AG09309 (cell line): ENCODE measurements at places on chromosomes 3 and 15.

DNA sequence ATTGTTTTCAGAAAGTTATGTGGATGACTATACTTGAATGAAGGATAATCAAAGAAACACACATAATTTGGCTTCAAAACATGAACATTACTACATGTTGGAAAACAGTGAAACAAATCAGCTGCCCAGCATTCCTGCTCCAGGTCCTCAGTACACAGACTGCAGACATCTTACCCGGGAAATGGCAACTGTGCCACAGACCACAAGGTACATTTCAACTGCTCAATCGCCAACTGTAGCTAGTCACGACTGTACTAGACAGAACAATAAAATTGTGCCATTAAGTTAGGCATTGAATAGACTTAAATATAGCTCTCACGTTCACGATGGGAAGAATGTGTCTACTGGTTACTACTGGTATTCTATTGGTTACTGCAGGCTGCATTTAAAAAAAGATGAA is 5.0 kb downstream of the NAA50 start:
- DNase-seq, result no peak

DNA sequence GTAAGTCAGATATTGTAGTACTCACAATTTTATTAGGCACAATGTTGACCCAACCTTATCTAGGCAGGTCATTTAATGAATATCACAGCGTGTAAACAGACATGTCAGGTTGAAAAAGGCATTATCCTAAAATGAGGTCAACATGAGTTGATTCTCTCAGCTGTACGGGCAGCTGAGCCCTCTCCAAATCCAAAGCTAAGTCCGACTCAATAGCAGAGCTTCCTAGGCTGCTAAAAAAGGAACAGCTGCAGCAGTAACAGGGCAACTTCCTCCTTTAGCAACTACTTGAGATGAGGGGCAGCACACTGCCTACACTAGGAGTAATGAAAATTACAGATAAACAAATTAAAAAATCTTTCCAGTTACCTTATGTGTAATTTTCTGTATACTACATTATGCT is 189.2 kb downstream of the CADM2 start:
- DNase-seq, result no peak

DNA sequence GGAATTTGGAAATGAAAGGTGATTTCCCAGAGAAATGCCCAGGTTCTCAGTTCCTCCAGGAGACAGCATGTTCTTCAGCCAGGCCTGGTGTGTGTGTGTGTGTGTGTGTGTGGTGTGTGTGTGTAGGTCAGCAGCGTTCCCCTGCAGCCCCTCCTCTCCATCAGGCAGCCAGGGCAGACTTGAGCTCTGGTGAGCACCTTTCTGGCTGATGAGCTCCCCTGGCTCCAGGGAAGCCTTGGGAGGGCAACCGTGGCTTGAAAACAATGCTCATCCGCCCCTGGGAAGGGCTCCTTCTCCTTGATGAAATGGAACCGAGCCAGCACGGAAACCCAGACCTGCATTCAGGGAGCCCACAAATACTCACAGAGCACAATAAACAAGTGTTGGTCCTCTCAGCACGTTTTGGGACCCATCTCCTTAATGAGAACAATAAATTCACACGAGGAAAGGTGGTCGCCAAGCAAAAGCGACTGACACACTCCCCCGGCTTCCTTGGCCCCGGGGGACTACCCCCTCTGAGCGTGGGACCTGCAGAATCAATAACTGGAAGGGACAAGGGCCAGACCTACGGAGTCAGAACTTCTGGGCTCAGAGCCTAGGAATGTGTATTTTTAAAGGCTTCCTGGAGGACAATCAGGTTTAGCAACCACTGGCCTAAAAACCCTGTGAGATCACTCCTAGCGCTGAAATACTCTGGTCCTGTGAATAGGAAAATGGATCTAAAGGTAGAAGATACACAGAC is 38.6 kb upstream of the HES1 start:
- DNase-seq, result no peak

- DNase-seq, result no peak
Observed at GRCh38 chr3:48267782-48268181, 26.9 kb downstream of the ZNF589 start.

- DNase-seq, result no peak
Observed at GRCh38 chr3:7015683-7016440, 154.9 kb downstream of the GRM7 start.

DNA sequence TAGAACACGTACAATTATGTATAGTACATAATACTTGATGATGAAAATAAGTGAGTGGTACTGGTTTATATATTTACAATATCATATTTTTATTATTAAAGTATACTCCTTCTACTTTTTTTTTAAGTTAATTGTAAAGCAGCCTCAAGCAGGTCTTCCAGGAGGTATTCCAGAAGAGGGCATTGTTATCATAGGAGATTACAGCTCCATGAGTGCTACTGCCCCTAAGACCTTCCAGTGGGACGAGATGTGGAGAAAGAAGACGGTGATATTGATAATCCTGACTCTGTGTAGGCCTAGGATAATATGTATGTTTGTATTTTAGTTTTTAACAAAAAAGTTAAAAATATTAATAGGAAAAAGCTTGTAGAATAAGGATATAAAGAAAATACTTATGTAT is 40.3 kb upstream of the SCN5A start:
- DNase-seq, result no peak

- no peak for DNase-seq
Observed at GRCh38 chr3:46860017-46860809, 3.0 kb downstream of the MYL3 start.

GRCh38 chr3:11929531-11929930 is 74.7 kb upstream of the SYN2 start:
- DNase-seq, result no peak

GRCh38 chr3:45387171-45387570 is 1.2 kb upstream of the LARS2 start:
- no peak for DNase-seq

- no peak for DNase-seq
Observed at GRCh38 chr15:74609938-74610301, 5.7 kb upstream of the CLK3 start.

DNA sequence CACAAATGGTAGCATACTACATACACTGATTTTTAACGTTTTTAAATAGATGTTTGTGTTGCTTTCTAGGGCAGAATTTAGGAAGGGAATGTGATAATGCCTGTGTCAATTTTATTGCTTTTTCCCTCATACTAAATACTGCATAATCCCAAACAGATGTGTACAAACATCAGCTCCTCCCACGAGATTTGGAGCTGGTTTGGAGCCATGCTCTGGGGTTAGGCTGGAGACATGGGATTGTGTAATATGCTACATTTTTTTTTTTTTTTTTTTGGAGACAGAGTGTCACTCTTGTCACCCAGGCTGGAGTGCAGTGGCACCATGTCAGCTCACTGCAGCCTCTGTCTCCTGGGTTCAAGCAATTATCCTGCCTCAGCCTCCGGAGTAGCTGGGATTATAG is 80.1 kb downstream of the EBLN2 start:
- peak; percentile 11 for DNase-seq

- peak; percentile 48 for DNase-seq
Observed at GRCh38 chr3:169218314-169218983, 445.1 kb downstream of the MECOM start.

GRCh38 chr3:182794455-182795388 is 1.4 kb downstream of the ATP11B start:
- no peak for DNase-seq

DNA sequence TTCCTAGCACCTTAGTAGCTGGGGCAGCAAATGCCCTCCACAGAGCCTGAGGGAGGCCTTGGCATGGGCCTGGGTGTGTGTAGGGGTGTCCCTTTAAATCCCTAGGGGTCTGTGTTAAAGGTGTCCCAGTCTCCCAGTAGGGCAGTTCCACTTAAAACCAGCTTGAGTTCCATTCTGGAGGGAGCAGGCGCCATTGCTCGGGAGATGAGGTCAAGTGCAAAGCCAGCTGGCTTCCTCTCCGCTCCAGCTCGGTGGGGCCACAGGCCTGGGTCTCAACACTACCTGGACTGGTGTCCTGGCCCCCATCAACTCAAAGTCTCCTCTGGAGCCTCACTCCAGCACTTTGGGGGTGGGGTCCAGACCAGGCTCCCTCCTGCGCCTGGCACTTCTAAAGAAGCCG is 25.2 kb downstream of the FEM1B start:
- DNase-seq, result no peak

DNA sequence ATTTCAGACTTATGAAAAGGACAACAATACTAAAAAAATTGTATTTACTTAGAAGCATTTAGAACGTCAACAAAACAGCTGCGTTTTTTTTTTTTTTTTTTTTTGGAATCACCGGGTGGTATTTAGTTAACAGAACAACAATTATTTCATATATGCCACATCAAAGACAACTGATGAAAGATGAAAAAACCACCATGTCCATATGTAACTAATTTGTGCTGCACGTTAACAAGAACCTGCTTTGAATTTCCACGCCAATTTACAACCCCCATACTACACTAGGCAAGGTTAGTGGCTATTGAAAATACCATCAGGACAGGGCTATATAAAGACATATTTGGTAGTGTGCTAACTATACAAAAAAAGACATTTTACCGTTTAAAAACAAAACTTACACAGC is 189.3 kb upstream of the ROBO1 start:
- DNase-seq, result no peak
